ENCODE measurements at places on chromosomes 12 and 14.

DNA sequence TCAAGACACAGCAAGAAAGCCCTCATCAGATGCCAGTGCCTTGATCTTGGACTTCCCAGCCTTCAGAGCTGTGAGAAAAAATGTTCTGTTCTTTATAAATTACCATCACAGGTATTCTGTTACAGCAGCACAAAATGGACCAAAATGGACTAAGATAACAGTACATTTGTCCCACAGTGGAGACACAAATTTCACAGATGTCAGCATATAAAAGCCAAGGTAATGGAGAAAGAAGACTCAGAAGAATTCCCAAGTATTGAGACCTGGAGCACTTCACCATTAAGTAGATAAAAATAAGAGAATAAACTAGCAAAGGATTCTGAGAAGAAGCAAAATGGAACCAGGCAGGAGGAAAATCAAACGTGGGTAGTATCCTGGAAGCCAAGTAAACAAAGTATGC, 131.0 kb downstream of the NOVA1 start:
- no peak for DNase-seq

DNA sequence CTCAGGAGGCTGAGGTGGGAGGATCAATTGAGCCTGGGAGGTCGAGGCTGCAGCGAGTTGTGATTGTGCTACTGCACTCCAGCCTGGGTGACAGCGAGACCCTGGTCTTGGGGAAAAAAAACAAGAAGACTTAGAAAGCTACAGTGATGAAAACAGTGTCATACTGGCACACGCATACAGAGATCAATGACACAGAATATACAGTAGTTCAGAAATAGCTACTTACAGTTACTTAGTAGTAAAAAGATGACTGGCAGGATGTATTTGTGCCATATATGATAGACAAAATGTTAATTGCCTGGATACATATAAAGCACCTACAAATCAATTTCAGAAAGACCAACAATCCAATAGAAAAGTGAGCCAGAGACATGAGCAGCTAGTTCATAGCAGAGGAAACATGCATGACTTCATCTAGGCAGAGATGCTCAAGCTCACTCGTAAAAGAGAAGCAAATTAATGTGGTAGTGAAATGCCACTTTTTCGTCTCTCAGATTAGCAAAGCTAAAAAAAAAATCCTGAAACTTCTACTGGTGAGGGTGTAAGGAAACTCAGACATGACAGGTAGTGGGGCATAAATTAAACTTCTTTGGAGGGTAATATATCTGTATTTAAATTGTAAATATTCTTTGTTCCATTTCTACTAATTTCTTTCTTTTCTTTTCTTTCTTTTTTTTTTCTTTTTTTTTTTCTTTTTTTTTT, 2.5 kb upstream of the ALDH2 start:
- no peak for DNase-seq

DNA sequence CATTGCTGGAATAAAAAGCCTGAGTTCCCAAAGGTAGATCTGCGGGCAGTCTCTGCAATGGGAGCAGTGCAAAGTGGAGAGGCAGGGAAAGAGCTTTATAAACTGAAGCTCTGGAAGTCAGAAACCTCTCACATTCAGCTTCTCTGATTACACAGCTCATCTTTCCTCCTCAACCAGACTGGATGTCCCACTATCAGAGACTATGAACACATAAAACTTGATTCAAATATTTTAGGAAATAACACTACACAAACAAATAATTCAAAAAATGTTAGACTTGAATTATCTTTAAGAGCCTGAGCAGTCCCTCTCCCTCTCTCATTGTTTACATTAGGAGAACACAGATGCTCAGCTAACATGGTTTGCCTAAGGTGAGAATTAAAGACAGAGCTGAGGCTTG, 72.9 kb downstream of the DENND5B start:
- no peak for DNase-seq

DNA sequence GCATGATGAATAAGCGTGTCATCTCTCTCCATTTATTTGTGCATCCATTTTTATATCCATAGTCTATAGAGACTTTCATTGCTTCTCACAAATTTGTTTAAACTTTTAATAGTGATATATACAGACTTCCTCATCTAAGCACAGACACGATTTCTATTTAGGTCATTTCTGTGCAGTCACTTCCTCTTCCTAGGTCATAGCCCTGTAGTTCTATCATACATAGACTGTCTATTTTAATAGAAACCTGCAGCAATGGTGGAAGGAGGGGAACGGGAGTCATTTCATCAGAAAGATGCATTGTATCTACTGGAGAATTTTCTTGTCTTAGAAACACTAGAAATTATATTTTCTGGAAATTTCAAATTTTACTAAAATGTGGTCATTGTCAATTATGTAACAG, 133.4 kb upstream of the FGD4 start:
- DNase-seq = no peak

GRCh38 chr12:54046809-54047159, 6.9 kb upstream of the HOXC4 start:
- no peak for DNase-seq

DNA sequence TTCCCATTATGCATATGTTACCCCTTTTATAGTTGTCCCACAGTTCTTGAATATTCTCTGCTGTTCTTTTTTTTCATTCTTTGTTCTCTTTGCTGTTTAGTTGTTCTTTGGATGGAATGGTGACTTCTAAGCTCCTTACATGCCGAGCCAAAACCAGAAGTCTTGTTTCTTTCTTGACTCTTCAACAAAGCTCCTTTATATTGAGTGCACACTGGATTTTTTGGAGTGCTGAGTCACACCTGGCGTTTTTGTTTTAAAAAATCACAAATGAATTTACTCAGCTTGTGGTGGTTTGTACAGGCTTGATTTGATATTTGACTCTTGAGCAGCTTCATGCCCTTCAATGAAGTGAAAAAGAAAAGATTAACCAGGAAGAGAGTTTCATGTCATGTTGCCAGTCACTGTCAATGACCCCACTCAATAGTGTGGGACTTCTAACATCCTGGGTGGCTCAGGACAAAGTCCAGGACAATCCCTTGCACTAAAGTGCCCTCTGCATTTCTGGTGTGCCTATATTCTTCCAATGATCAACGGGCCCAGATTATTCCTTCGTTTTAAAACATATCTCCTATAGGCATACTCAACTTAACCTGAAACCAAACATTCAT, 112.4 kb upstream of the SLC38A4 start:
- DNase-seq = no peak

DNA sequence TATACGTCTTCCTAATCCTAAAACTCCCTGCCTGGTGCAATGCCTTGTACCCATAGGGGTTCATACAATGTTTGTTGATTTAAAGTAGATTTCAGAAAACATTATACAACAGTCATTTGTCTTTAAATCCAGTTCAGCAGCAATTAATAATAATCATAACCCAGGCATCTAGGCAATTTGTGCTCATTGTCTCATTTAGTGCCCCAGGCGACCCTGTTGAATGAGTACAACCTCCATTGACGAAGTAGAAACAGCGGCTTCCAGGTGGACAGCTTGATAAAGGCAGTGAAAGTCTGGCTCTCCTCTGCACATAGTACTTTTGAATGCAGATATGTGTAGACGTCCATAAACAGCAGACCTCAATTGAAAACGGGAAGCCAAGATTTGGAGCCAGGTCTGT, 82.9 kb upstream of the CPM start:
- no peak for DNase-seq

DNA sequence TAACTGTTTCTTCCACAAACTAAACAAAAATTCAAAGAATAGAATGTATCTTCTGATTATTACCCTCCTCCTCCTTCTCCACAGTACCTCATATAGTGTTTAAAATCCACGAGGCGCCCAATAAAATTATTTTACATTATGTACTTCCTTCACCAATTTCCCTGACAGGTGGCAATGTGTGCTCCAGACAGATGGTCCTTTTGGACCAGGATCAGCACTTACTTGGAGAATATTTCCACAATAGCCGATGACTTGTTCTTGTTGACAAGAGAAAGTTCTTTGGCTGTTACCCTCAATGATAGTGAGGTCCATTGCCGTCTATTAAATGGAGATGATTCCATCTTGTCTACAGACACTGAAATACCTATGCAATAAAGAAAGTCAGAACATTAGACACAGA, 34.9 kb downstream of the LIMA1 start:
- no peak for DNase-seq

Data from heart right ventricle (tissue), 16 donors.